Transverse colon (tissue), 4 donors: ENCODE measurements at places on chromosomes 13 and 19. TPM values are rescaled to one million over a fixed set of nuclear protein-coding genes. Genes with fewer than 3 reads are reported as not detected.

LILRA1 gene
- not detected for total RNA-seq

JAK3 gene
- total RNA-seq = 8.6 TPM

TMEM190 gene
- not detected for total RNA-seq

ERICH6B gene
- not detected for total RNA-seq
